ENCODE measurements at places on chromosomes 16 and 17. TPM values are rescaled to one million over a fixed set of nuclear protein-coding genes. Genes with fewer than 3 reads are reported as not detected.

Gene RSAD1
- total RNA-seq, result 14.2 TPM

Gene CIBAR2
- 19.0 TPM for total RNA-seq

Gene CTCF
- 32.6 TPM for total RNA-seq

Gene SEPTIN12
- total RNA-seq, result not detected

Gene SOCS3
- 2.1 TPM for total RNA-seq

Gene ZMYND15
- total RNA-seq, result 0.16 TPM

Gene TSPAN10
- total RNA-seq, result 0.90 TPM

Gene ADAMTS18
- 1.0 TPM for total RNA-seq

Gene ITGAX
- total RNA-seq, result 0.57 TPM

Gene TMED6
- total RNA-seq, result 0.59 TPM

Gene CLEC18C
- total RNA-seq, result 1.2 TPM

Gene ZNF629
- total RNA-seq, result 29.7 TPM

Gene ASPSCR1
- total RNA-seq, result 21.1 TPM

Gene MT1M
- total RNA-seq, result 1.5 TPM

Gene SYT17
- total RNA-seq, result 4.6 TPM

Gene TEDC2
- total RNA-seq, result 10.0 TPM

Gene TM4SF5
- total RNA-seq, result not detected

Gene YWHAE
- 552 TPM for total RNA-seq

Gene CPHXL2
- total RNA-seq, result 0.73 TPM

Gene KRTAP4-9
- not detected for total RNA-seq

Gene TPSAB1
- total RNA-seq, result not detected

Gene GINS2
- total RNA-seq, result 5.6 TPM

Gene RASD1
- 7.7 TPM for total RNA-seq

Gene NLRC3
- total RNA-seq, result 1.7 TPM

Gene G6PC3
- total RNA-seq, result 60.0 TPM

Gene KCNJ12
- 3.2 TPM for total RNA-seq

Gene MEOX1
- total RNA-seq, result not detected

Gene TPSD1
- 0.28 TPM for total RNA-seq

Gene DPEP2
- not detected for total RNA-seq

Gene MYL4
- not detected for total RNA-seq

Gene PRSS8
- total RNA-seq, result 0.16 TPM

Gene SLC35B1
- total RNA-seq, result 54.3 TPM

Gene VASN
- total RNA-seq, result 32.8 TPM

Gene KRTAP3-2
- not detected for total RNA-seq

Gene TBX6
- 1.8 TPM for total RNA-seq

Gene ZSCAN10
- total RNA-seq, result 0.22 TPM

Gene CDH11
- total RNA-seq, result 15.2 TPM

Gene HOXB13
- total RNA-seq, result 0.05 TPM

Gene GPR139
- not detected for total RNA-seq

Gene LGALS9B
- not detected for total RNA-seq

Gene ACE
- 4.6 TPM for total RNA-seq

Gene SOST
- total RNA-seq, result 0.66 TPM

Gene FBXW10
- 0.09 TPM for total RNA-seq

Gene NAE1
- 63.5 TPM for total RNA-seq

Gene CLN3
- total RNA-seq, result 16.7 TPM

Gene CCL14
- 0.14 TPM for total RNA-seq

Gene CDH3
- 1.9 TPM for total RNA-seq

Gene XYLT1
- total RNA-seq, result 6.7 TPM

Gene ARHGAP44
- 7.1 TPM for total RNA-seq

Gene CBFA2T3
- total RNA-seq, result 2.3 TPM

Gene PRSS22
- total RNA-seq, result 1.0 TPM

Gene MMP25
- 1.7 TPM for total RNA-seq

Gene CASKIN1
- 9.1 TPM for total RNA-seq

Gene CEP131
- 14.9 TPM for total RNA-seq

Gene TAT
- total RNA-seq, result 0.09 TPM

Gene HNF1B
- total RNA-seq, result 0.05 TPM

Gene ZFHX3
- 33.1 TPM for total RNA-seq

Gene NPIPA5
- 13.3 TPM for total RNA-seq

Measured in motor neuron (in vitro differentiated cells).